ENCODE measurements at places on chromosomes 11 and 22.

GRCh38 chr11:16806791-16807190, 68.3 kb downstream of the C11orf58 start:
- peak; percentile 21 for DNase-seq

DNA sequence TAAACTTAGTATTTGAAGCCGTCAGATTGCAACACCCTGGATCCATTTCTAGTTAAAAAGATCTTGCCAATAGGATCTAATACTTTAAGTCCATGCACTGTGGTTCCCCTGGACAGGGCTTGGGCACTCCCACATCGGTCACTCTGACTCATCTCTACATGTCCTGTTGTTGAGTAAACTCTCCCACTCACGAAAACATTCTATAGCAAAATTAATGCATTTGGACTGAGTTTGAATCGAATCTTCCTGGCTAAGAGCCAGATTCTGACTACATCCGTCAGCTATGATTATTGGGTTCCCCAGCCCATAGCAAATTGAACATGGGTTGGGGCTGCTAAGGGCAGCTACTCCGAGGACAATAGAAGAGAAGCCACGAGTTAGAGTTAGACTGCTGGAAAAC, 182.1 kb upstream of the SORL1-AS1 start:
- peak; percentile 92 for DNase-seq

GRCh38 chr11:15185021-15185420, 70.3 kb downstream of the INSC start:
- no peak for DNase-seq

GRCh38 chr11:126403658-126404057, 48.2 kb downstream of the ST3GAL4 start:
- DNase-seq = no peak

DNA sequence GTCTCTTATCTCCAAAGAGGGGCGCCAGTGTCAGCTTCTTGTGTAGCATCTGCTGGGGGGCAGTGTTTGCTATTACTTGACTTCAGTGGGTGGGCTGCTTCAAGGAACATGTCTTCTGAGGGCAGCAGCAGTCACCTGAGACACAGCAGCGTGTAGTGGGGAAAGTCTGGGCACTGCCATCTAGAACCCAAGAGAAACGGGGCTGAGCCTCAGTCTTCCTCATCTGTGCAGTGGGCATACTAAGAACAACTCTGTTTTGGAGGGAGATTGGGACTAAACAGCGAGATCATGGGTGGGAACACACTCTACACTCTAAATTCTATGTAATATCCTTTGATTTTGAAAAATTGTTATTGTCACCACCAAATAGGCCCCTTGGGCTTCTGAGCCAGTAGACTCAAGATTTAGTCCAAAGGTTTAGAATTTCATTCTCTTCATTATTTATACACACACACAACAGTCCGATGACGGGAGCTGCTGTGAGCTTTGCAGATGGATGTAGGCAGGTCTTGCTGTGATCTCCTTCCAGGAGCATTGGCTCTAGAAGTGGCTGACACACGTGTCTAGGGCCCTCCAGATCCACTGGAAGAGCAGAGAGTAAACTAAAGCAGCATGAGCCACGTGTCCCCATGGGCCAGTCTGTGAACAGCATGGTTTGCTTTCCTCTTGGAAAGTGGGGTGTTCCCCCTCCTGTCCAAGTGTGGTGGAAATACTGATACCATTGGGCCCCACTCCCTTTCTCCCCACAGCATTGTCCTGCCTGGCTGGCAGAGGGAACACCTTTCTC, 51.8 kb downstream of the TRAF6 start:
- DNase-seq = no peak

- DNase-seq = no peak
Measured at GRCh38 chr11:65113361-65113756, 1.7 kb downstream of the TM7SF2 start.

DNA sequence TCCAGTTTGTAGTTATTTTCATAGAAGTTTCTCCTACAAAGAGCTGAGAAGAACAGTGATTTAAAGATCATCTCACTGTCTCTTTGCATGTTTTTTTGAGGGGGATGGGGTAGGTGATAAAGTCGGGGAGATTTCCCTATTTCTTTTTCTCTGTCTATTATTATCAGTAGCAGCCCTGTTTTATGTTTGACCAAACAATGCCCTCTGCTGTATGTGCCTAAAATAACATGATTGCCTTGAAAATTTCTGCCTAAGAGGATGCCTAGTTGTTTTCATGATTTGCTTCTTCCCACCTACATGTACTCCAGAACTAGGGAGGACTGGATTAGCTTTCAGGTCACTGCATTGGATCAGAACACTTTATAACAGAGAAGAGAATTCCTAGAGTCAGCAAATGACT, 1330.2 kb downstream of the LRRC4C start:
- no peak for DNase-seq

GRCh38 chr22:43846966-43847365, 15.3 kb downstream of the SULT4A1 start:
- no peak for DNase-seq

- DNase-seq = no peak
Measured at GRCh38 chr11:2994336-2994730, 2.2 kb upstream of the NAP1L4 start.

DNA sequence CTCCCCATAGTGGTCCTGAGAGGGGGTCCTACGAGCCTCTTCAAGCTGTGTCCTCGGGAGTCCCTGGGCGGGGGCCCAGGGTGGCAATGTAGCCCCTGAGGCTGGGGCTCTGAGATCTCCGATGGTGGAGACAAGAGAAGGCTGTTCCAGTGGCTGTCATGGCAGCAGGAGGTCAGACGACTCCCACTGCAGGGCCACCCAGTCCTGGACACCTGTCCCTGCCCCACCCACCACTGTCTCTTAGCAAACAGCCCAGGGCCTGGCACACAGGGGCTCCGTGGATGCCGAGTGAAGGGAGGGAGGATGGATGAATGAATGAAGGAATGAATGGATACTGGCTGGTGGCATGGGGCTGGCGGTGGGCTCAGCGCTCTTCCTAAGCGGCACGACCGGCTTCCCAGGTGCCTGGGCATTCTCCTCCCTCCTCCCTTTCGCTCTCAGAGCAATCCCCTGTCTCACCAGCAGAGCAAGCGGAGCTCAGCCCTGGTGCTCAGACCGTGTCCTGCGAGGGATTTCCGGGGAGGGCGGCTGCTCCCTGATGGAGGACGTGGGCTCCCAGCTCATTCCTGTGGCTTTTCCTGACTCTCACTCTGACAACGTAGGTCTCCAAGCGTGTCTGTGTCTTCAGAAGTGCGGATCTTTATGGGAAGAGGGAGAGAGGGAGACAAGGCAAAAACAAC, 1272.6 kb downstream of the BRD1 start:
- no peak for DNase-seq

DNA sequence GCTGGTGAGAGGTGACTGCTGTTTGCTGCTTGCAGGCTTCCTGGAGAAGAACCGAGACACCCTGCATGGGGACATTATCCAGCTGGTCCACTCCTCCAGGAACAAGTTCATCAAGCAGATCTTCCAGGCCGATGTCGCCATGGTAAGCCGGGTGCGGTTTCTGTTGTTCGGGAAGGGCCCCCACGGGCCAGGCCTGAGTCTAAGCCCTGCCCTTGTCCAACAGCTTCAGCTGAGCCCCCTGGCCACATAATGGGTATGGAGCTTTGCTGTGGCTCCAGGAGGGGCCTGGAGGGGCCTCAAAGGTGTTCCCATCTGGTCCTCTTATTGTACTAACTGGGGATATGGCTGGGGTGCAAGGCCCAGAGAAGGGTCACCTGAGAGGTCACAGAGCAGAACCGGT, 38.0 kb downstream of the MYO7A start:
- DNase-seq = no peak

- DNase-seq = peak; percentile 47
Measured at GRCh38 chr11:114036147-114036811, 23.2 kb upstream of the ZBTB16 start.

- no peak for DNase-seq
Measured at GRCh38 chr11:70364178-70364577, 34.2 kb upstream of the CTTN start.

DNA sequence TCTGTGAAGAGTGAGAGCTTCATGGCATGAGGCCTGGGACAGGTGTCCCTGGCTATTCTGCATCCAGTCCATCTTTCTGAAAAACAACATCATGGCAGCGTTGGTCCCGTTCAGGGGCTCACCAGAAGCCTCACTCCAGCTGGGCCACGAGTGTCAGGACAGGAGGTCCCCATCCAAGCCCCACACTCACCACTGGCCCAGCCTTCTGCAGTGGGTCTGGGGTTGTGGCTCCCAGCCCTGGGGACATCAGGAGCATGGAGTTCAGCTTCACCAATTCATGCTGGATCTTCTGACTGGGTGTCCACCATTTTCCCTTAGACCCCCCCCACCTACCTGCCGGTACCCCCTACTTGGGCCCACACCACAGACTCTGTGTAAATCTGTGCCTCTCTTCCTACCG, 400.3 kb downstream of the BRD1 start:
- no peak for DNase-seq

DNA sequence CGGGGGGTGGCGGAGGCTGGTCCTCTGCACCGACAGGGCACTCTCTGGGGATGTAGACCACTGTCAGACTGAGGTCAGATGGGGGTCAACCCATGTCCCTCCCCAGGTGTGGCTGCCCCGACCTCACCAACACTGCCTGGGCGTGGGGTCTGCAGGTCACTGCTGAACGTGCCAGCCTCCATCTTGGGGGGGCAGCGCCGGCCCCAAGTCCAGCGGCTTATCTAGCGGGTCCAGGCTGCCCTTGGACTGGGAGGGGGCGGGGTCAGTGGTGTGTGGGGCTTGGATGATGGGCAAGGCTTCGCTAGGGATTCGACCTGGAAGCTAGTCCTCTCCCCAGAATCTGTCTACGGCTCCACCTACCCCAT, 178.2 kb downstream of the IGLL1 start:
- DNase-seq = no peak

GRCh38 chr11:63017306-63017974, 1.8 kb upstream of the SLC22A8 start:
- no peak for DNase-seq

DNA sequence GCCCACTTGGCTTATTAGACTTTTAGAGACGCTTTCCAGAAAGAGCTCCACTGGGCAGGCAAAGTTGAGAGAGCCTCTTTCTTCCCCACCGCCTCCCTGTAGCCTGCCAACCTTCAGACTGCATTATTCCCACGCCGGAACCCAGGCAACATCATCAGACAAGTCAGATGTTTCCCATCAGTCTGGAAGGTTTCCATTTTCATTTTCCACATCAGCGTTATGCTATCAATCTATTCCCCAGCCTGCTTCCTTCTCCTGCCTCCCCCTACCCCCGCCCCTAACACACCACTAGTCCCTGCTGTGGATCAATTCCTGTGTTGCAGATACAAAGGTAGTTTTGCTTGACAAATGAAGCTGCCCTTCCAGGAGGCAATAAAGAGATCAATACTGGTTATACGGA, 184.8 kb downstream of the DSCAML1 start:
- no peak for DNase-seq

DNA sequence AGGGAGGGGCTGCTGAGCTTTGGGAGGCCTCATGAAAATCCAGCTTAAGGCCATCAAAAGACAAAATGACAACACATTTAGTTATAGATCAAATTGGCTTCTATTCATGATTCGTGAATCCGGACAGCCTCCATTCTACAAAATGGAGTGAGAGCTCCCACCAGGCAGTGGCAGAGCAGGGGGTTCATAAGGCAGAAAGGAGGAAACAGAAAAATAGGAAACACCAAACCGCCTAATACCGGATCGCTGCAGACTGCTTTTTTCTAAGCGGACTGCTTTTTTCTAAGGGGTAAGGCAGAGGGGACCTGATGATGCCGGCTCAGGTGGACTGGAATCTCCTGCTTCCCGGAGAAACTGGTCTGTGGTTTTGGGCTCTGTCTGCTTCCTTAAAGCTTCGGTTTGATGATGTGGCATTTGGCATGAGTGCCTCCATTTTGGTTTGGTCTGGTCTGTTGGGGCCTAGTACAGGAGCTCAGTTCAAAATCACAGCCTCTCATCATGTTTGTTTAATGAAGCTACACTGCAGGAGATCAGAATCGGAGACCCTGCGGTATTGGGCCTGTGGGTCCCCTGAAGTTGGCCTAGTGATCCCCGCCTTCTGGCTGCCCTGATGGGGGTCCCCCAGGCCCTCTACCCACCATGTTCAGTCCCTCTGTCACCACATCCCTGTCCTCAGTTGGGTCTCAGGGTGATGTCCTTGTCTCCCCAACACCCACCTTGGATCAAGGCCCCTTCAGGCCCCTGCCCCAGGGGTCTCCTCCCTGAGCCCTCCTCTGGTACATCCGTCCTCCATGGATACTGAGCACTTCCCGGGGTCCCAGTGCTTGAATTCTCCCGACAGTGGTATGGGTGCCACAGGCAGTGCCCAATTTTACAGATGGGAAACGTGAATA, 1.2 kb downstream of the ALDH3B1 start:
- DNase-seq = no peak

- no peak for DNase-seq
Measured at GRCh38 chr11:121699801-121700200, 247.0 kb upstream of the SORL1-AS1 start.

DNA sequence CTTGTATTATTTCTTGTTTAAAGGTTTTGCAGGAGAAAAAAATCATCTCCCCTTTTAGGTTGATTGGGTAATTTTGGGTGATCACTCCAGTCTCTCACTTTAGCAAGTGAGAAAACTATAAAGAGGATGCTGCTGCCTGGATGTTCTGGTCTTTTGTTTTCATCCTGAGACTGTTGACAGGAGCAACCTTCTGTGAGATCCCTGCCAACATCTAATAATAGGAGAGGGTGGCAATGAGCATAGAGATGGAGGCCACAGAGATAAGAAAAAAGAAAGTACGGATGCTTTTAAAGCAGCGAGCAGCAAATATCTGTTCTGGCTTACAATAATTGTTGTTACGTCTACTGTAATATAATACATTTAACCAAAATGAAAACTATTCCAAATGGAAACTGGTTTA, 293.6 kb upstream of the MTNR1B start:
- no peak for DNase-seq

DNA sequence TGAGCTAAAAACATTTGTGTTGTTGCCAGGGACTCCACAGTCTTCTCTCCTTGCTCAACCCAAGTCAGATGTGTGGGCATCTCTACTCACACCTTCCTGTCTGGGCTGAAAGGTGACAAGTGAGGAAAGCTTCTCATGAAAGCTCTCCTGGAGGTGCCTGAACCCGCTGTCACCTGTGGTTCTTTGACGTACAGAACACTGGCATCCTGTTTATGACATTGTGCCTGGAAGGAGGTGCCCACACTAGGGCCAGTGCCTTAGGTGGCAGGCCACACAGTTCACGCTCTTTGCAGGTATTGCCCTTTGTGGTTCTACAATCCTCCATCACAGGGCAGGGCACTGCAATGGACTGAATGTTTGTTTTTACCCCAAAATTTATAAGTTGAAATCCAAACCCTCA, 108.5 kb downstream of the CD44 start:
- no peak for DNase-seq

- DNase-seq = no peak
Measured at GRCh38 chr11:95045812-95046211, 3.4 kb upstream of the KDM4F start.

Data from AG10803 (cell line).